ENCODE measurements at places on chromosomes 2 and 18. TPM values are rescaled to one million over a fixed set of nuclear protein-coding genes. Genes with fewer than 3 reads are reported as not detected.

GRCh38 chr2:136217996-136218395, 100.0 kb upstream of the CXCR4 start:
- H3K4me3 ChIP-seq, result no peak overlapping the region
- H3K27ac ChIP-seq, result no peak overlapping the region
- H3K4me1 ChIP-seq, result no peaks in the 10 kb centered on the region
- DNase-seq, result no peak
- H3K27me3 ChIP-seq, result no peaks in the 10 kb centered on the region

- H3K27ac ChIP-seq, result no peak overlapping the region
- peaks cover 2% of the 10 kb centered on the region for H3K27me3 ChIP-seq
- peaks cover 6% of the 10 kb centered on the region for H3K4me1 ChIP-seq
- no peaks in the 10 kb centered on the region for H3K36me3 ChIP-seq
These were observed 14.6 kb downstream of the KCNF1 start for GRCh38 chr2:10926191-10926820.

IL36B gene
- polyA plus RNA-seq, result not detected

DNA sequence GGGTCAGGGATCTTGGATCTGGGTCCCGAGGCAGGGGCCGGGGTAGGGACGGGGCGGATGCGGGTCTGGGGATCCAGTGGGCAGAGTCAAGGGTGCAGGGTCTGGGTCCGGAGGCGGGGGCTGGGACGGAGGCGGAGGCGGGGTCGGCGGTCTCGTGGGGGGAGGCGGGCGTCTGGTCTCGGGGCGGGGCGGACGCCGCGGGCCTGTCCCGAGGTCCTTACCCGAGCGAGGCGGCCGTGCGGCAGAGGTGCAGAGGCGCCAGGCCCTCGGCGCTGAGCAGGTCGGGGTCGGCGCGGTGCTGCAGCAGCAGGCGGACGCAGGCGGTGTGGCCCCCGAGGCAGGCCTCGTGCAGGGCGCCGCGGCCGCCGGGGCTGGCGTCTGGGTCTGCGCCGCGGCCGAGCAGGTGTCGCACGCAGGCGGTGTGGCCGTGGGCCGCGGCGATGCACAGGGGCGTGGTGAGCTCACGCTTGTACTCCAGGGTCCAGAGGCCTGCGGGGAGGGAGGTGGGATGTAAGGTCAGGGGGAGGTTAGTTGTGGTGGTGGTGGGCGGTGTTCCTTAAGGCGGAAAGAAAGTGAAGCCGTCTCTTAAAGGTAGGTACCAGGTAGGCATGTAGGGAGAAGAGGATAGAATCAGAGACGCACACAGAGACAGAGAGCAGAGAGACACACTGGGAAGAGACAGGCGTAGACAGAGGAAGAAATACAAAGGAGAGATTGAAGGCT, 26.6 kb downstream of the ASB18 start:
- no peaks in the 10 kb centered on the region for H3K36me3 ChIP-seq
- H3K27me3 ChIP-seq, result peaks cover 14% of the 10 kb centered on the region
- no peak overlapping the region for H3K27ac ChIP-seq

LINC00305 gene
- polyA plus RNA-seq, result not detected

GRCh38 chr2:200788121-200788718, 23.5 kb upstream of the BZW1 start:
- no peaks in the 10 kb centered on the region for H3K36me3 ChIP-seq
- H3K4me3 ChIP-seq, result no peak overlapping the region
- peak overlapping the region; percentile 97 for H3K27ac ChIP-seq
- H3K4me1 ChIP-seq, result peaks cover 15% of the 10 kb centered on the region

KIAA1328 gene
- polyA plus RNA-seq, result 3.9 TPM

MEP1B gene
- not detected for polyA plus RNA-seq

DNA sequence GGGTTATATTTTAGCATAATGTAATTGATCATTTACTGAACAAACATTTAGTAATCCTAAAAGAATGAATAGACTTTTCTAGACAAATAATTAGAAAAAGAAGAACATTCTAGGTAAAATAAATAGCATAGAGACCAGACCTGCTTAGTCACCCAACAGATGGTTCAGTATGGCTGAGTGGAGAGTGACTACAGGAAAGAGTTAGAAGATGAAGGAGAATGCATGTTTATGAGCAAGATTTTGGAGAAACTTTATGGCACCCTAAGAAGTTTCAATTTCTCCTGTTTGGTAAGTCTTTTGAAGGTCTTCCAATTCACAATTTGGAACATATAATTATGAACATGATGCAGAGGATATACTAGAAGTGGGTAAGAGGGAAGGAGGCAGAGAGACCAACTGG, 32.9 kb downstream of the FAP start:
- peak; percentile 27 for DNase-seq
- H3K4me1 ChIP-seq, result peaks cover 2% of the 10 kb centered on the region
- H3K27ac ChIP-seq, result no peak overlapping the region
- H3K36me3 ChIP-seq, result peaks cover 5% of the 10 kb centered on the region

DNA sequence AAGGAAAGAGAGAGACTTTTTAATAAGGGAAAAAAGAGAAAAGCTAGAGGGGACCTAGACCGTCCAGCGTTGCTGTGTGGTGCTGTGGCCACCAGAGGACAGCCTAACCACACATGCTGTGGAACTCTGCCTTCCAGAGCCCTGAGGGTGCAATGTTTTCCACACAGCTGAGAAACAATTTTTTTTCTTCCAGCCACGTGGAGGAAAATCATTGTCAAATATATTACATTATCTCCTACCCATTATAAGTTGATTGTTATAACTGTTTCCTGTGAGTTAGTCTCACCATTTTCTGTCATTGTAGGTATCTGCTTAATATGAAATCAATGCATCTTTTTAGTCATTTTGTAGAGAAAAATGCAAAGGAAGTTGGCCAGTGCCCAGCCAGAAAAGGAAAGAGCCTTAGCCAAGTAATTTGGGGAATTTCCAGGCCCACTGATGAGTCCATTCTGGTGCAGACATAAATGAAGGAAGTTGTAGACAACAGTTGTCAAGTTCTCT, 5.9 kb upstream of the MRPL19 start:
- peaks cover 12% of the 10 kb centered on the region for H3K27me3 ChIP-seq
- H3K27ac ChIP-seq, result no peak overlapping the region
- peaks cover 4% of the 10 kb centered on the region for H3K4me1 ChIP-seq

DNA sequence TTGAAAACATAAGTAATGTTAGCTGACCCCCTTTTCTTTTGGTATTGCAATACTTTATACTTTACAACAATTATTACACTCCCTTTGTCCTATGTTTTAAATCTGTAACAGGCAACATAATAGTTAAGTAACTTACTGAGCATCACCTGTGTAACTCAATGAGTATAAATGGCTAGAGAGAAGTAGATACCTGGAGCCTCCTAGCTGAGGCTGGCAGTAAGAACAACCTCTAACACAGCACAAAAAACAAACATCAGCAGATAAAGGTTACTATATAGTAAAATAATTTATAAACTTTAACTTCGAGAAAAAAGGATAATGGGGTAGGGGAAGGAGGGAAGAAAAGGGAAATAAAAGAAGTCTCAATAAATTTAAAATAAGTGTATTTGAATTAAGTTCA, 73.1 kb upstream of the ST8SIA5 start:
- no peak overlapping the region for H3K27ac ChIP-seq
- H3K4me1 ChIP-seq, result no peaks in the 10 kb centered on the region
- no peak for DNase-seq
- H3K4me3 ChIP-seq, result no peak overlapping the region

EFHD1 gene
- polyA plus RNA-seq, result 0.09 TPM

DNA sequence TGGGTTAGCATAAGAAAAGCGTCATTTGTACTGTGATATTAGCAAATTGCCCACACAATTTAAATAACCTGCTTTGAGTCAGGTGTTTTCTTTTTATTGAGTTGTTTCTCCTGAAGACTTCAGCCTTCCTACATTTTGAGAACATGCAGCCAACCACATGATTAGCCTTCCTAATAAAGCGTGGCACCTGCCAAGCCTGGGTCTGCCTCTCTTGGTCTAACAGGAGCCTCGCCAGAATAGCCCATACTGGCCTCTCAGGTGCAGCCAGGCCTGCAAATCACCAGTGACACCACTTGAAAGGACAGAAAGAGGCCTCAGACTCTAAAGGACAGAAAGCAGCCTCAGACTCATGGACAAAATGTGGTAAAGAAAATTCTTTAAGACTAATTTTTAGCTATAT, 653.8 kb downstream of the BCL11A start:
- no peaks in the 10 kb centered on the region for H3K4me1 ChIP-seq

- H3K27ac ChIP-seq, result no peak overlapping the region
- H3K4me1 ChIP-seq, result no peaks in the 10 kb centered on the region
- no peak overlapping the region for H3K4me3 ChIP-seq
These were observed 24.0 kb upstream of the PAIP2B start for GRCh38 chr2:71250935-71251334.

GAREM1 gene
- 0.92 TPM for polyA plus RNA-seq

RAB27B gene
- polyA plus RNA-seq, result 0.92 TPM

DYNAP gene
- polyA plus RNA-seq, result not detected

DNA sequence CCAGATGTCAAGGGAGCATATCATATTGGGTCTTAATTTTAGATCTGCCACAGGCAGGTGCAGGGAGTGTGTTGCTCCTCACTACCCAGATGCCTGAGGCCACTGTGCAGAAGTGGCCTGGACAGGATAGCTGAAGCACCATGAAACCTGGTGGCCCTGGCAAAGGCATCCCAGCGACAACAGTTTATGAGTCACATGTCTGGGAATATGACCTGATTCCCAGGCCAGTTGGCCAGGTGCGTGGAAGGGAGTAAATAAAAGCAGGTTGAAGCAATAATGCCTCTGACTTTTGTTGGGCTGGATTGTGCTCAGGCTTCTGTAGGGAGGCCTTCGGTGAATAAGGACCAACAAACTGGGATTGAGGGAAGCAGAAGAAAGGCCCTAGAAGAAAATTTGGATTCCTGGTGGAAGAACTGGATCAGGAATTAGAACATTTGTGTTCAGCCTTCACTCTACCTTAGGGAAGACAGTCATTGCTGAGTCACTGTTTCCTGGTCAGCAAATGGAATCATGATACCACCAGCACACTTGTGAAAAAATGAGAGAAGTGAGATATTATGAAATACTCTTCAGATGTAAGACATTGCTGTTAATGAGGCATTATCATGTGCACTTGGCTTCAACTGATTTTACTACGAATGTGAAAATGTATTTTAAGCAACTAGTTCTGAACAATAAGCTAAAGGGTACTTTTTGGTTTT, 78.4 kb upstream of the ZNF516 start:
- peak; percentile 57 for DNase-seq
- no peaks in the 10 kb centered on the region for H3K27me3 ChIP-seq
- H3K36me3 ChIP-seq, result no peaks in the 10 kb centered on the region
- no peaks in the 10 kb centered on the region for H3K4me1 ChIP-seq
- H3K4me3 ChIP-seq, result no peak overlapping the region
- no peak overlapping the region for H3K27ac ChIP-seq

TDRD15 gene
- polyA plus RNA-seq, result not detected
